Stimulated activated CD4-positive, alpha-beta T cell treated with anti-CD3 and anti-CD28 coated beads, Interleukin-2, amount 100 ng/mL, for 24 hours (primary cell): ENCODE measurements at places on chromosomes 12 and 14.

DNA sequence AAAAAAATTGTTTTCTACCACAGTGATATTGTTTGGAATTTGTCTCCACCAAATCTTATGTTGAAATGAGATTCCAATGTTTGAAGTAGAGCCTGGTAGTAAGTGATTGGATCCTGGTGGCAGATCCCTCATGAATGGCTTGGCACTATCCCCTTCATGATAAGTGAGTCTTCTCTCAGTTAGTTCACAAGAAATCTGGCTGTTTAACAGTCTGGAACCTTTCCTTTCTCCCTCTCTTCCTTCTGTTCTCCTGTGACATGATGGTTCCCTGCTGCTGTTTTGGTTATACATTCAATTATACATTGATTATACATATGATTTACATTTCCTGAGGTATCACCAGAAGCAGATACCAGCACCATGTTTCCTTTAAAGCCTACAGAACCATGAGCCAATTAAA, 442.2 kb downstream of the SLC6A15 start:
- no peak for DNase-seq

DNA sequence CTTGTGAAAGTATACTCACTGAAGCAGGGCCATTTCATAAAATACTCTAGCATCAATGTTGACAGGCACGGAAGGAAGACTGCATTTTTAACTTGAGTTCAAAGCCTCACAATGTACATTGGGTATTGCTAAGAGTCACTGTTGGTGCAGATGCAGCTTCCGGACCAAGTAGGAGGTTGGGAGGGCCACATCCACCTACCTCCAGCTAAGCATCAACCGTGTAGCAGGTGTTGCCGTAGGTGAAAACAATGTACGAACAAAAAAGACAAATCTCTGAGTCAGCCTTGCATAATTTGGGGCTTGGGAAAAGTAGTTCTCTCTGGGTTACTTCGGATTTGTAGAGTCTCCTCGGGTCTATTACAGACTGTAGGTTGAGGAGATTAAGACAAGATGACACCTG, 48.1 kb downstream of the TMTC1 start:
- DNase-seq = no peak

DNA sequence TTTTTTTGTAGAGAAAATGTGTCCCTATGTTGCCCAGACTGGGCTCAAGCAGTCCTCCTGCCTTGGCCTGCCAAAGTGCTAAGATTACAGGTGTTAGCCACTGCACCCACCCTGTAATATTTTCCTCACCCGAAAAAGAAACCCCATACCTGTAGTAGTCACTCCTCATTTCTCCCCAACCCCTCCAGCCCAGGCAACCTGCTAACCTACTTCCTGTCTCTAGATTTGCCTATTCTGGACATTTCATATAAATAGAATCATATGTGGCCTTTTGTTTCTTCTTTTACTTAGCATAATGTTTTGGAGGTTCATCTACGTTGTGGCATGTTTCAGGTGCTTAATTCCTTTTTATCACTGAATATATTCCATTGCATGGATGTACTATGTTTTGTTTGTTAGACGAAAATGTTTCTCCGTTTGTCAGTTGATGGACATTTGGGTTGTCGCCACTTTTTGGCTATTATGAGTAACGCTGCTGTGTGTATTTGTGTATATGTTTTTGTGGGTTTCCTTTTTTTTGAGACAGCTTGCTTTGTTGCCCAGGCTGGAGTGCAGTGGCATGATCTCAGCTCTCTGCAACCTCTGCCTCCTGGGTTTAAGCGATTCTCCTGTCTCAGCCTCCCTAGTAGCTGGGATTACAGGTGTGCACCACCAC, 6.2 kb downstream of the ANKRD13A start:
- peak; percentile 24 for DNase-seq

DNA sequence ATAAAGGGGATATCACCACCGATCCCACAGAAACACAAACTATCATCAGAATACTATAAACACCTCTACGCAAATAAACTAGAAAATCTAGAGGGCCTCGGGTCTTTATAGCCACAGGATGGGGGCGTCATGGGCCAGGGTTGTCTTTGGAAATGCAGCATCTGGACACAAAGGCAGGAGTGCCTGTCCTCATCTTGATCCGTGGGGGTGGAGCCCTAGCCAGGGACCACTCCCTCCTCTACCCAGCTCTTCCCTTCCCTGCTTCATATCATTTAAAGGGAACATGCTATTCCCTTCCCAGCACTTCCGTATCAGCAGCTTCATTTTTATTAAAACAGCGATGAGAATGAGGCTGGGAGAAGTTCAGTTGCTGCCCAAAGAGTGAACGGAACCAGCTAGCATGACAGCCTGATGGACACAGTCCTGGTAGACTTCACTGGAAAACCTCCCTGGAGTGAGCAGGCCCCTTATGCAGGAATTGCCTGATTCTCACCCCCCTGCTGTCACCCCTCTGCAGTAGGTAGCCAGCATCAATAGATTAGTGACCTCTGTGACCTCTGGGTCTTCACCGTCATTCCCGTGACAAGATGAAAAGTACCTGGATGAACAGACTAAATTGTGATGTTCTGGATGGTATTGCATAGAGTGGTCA, 251.4 kb upstream of the RGS6 start:
- DNase-seq = no peak

GRCh38 chr12:90211017-90211416, 502.4 kb upstream of the ATP2B1 start:
- no peak for DNase-seq

GRCh38 chr12:106251631-106252455, 4.0 kb upstream of the CKAP4 start:
- DNase-seq = no peak

- DNase-seq = no peak
These were observed 36.8 kb upstream of the ALG10B start for GRCh38 chr12:38279756-38280155.

GRCh38 chr14:29222671-29223268, 456.2 kb downstream of the FOXG1 start:
- DNase-seq = no peak

- DNase-seq = no peak
These were observed 3.3 kb downstream of the NYNRIN start for GRCh38 chr14:24401810-24402702.

DNA sequence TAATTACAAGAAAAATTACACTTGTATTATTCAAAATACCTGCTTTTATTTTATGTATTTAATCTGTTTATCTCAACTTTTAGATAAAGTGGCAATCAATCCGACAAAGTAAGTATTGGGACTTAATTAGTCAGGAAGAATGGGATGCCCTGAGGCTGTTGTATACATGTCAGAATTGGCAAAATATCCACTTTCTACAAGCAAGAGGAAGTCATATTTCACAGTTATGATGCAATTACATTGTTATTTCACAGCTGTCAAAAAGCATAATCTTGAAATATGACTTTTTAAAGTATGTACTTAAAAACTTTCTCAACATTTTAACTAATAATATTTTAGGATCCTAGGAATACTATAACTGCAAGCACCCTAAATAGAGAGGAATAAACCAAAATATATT, 357.1 kb upstream of the MGAT4C start:
- DNase-seq = no peak

- no peak for DNase-seq
These were observed 8.5 kb upstream of the FKBP11 start for GRCh38 chr12:48933664-48934311.

DNA sequence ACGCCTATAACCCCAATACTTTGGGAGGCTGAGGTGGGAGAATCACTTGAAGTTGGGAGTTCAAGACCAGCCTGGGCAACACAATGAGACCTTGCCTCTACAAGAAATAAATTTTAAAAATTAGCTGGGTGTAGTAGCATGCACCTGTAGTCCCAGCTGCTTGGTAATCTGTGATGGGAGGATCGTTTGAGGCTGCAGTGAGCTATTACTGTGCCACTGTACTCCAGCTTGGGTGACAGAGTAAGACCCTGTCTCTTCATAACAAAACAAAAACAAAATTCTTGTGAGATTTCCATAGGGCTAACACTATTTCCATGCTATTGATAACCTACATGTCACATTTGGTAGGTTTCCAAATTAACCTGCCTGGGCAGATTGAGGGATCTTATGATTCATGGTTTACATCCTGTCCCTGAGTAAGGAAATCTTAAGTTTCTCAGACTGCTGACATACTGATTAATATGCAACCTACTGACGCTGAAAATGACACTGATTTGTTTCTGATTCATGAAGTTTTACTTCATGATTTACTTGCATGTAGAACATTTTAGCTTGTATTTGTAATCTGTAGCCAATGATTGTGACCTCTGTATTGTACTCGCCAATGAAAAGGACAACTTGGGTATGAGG, 15.9 kb downstream of the ATP6V1D start:
- DNase-seq = no peak

DNA sequence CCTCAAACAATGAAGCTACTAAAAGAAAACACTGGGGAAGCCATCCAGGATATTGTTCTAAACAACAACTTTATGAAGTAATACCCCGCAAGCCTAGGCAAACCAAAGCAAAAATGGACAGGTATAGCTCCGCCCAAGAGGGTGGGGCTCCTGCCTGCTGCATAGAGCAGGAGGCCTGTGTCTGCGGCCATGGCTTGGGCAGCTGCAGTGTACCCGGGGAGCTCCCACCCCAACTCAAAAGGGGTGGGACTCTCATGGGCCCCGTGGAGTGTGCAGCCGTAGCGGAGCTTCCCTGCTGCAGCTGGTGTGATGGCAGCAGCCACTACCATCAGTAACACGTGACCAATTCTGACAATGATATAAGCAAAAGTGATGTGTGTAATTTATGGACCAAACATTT, 264.2 kb upstream of the KITLG start:
- no peak for DNase-seq

DNA sequence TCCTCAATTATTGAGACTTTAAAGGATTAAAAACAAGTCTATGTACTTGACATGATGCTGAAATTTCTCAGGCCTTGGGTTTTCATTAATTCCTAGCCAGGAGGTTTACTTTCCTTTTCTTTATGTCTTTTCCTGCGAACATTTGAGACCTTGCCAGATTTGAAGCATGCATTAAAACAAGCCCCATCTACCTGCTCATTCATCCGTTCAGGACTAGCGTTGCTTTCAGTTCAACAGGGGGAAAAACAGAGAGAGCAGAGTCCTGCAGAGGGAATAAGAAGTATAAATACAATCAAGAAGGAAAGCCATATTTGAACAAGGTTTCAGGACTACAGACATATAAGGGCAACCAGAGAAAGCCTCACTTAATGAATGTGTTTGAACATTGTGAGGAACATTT, 542.4 kb downstream of the DIO2 start:
- DNase-seq = no peak

GRCh38 chr12:130419116-130419515, 81.4 kb downstream of the PIWIL1 start:
- DNase-seq = no peak

DNA sequence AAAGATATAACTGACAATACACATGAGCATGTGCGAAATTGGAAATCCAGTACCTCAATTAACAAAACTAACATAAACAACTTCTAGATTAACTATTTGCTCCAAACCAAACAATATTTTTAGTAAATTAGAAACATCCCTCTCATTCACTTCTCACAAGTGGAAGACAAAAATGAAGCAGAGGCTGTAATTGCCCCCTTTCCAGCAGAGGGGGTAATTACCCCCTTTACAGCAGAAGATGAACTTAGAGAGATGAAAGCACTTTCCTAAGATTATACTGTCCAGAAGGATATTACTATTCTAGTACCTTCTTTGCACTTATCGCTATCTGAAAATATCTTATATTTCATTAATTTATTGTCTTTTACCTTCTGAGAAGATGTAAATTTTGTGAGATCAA, 1025.2 kb downstream of the FSCB start:
- no peak for DNase-seq

- no peak for DNase-seq
These were observed 199.0 kb downstream of the KIF26A start for GRCh38 chr14:104337351-104337750.

- DNase-seq = no peak
These were observed 22.6 kb upstream of the PKP2 start for GRCh38 chr12:32918890-32919801.

DNA sequence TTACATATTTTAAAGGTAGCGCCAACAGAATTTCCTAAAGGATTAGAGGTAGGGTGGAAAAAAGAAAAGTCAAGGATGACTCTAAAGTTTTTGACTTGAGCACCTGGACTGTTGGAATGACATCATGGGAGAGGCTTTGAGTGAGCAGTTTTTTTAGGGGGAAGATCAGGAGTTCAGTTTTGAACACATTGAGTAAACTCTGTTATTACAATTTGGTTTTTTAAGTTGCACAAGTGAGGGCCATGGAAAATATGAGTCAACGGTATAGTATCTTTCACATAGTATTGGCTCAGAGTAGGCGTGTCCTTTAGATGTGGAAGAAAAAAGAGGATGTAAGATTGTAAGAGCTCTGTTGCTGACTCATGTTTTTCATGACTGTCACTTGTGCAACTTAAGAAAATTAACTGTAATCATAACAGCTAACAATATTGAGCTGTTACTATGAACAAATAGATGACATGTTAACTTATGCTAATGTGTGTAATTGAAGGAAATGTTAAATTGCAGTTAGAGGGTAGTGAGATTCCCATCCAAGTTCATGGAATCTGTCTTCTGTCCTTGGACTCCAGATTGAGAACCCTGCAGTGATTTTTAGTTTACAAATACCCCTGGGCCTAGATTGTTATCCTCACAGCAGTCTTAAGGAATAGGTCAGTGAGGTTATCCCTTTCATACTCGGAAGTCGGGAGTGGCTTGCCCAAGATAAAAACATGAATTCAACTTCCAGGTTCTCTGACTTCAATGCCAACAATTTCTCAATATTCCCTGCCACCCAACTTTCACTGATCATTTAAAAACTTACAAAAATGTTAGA, 48.2 kb upstream of the ATP2B1 start:
- DNase-seq = no peak

- DNase-seq = no peak
These were observed 64.4 kb downstream of the TTLL5 start for GRCh38 chr14:75725481-75725880.

DNA sequence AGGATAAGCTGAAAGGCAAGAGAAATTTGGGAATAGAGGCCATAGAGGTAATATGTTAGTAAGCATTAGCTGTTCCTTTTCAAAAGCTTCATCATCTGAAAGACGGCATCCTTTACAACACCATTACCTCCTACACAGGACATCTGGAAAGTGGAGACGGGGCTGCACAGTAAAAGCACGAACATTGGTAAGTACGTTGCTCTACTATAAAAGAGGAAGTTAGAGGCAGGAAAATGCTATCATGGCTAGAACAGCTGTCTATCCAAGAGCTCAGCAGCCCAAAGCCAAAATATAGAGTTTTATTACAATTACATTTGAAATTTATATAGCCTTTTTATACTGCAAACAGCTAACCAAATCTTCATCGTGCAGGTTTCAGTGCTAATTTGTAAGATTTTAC, 172.3 kb upstream of the GRIP1 start:
- no peak for DNase-seq

- DNase-seq = no peak
These were observed 18.7 kb downstream of the SETD1B start for GRCh38 chr12:121822393-121823100.
